Epithelial cell of prostate (primary cell): ENCODE measurements at places on chromosomes 6 and 20.

DNA sequence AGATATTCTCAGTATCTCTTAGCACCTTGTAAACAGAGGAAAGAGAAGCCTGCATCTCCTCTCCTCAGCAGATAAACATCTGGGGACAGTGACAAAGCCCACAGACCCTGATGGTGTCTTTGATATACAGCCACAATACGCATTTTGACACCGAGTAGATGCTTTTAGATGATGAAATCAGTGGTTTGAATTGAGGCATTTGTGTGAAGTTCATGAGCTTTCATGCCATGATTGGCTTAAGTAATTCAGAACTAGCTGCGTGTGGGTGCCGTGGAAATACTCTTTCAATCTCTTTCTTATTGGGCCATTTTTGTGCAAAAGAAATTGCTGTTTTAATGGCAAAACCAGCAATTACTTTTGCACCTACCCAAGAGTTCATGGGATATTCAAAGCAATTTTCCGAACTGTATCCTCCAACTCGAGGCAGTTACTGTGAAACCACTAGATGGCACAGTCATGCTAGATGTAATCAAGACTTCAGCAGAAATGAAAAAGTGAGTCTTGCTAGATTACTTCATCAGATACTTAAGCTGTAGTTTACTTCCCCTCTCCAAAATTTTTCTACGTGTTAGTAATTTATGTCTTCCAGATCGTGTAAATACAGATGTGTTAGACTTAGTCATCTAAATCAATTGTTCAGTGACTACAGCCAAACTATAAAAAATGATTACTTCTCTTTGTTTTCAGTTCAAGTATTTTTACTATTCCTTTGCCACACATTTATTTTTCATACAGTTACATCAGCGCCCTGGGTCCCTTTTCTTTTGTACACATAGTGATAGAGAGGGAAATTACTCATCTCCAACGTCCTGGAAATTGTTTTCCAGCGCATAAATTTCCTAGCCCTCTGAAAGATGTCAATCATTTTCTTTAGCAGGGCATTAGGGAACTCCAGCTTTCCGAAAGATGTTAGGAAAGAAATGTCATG is 49.4 kb downstream of the IYD start:
- DNase-seq = peak; percentile 73

- no peak for DNase-seq
Observed at GRCh38 chr6:43766964-43767461, 3.0 kb upstream of the VEGFA start.

DNA sequence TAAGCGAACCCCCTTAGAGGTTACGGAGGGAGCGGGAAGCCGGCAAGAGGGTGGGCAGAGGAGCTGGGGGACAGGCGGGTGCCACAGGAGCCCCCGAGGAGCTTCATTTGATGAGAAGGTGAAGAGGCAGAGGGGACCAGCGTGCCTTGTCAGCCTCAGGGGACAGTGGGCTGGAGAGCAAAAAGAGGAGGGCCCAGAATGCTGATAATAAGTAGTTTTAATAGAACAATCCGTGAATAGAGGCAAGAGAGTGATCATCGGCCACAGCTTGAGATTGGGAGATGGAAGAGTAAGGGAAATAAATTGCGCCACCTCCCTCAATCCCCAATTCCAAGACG is 1.3 kb downstream of the COL19A1 start:
- DNase-seq = no peak

DNA sequence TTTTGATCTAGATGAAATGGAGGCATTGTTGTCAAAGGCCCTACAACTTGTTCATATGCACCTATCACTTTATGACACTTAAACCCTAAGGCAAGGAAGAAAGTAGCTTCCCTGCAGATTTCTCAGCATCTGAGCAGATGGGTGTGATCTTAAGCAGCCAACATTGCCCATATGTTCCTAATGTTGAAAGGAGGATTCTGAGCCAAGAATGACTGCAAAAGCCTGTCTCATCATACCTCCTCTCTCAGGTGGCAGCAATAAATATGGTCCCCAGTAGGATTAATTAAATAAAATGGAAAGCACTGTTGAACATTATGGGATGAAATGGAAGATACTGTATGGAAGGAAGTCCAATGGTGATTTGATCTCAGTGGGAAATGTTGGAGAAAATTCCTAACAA is 538.1 kb upstream of the MAN1A1 start:
- DNase-seq = no peak

GRCh38 chr6:145498425-145498824 is 236.9 kb downstream of the EPM2A start:
- no peak for DNase-seq

DNA sequence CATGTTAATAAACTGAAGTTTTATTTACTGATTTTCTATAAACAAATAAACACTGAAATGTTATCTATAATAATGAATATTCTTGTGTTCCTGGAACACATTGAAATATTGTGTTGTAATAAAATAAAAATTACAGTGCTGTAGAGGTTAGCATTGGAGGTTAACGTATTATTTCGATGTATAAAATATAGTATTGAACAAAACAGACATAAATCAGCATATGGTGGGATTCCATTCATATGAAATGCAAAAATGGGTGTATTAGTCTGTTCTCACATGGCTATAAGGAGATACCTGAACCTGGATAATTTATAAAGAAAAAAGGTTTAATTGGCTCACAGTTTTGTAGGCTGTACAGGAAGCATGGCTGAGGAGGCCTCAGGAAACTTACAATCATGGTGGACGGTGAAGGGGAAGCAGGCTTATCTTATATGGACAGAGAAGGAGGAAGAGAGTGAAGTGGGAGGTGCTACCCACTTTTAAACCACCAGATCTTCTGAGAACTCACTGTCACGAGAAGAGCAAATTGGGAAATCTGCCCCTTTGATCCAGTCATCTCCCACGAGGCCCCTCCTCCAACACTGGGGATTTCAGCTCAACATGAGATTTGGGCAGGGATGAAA is 24.6 kb upstream of the BMP6 start:
- DNase-seq = no peak

- no peak for DNase-seq
Observed at GRCh38 chr6:82283771-82284410, 36.3 kb upstream of the IBTK start.

- DNase-seq = no peak
Observed at GRCh38 chr6:84804720-84805119, 40.3 kb upstream of the TBX18 start.

DNA sequence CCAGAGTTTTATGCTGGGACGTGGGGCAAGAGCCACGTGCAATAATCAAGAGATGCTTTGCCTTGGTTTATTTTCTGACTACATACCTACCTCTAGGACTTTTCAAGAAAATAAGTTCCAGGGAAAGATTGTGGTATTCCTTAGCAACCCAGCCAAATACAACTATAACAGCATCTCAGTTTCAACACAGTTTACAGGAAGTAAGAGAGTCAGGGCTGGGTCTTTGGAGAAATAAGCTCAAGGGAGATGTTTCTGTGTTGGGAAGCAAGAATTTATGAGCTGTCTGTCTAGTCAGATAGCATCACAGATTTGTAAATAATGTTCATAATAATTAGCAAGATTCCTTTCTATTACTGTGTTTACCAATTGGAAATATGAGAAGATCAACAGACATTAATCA is 35.1 kb downstream of the MAP3K5 start:
- no peak for DNase-seq

GRCh38 chr6:156564127-156564806 is 212.9 kb upstream of the ARID1B start:
- DNase-seq = no peak

DNA sequence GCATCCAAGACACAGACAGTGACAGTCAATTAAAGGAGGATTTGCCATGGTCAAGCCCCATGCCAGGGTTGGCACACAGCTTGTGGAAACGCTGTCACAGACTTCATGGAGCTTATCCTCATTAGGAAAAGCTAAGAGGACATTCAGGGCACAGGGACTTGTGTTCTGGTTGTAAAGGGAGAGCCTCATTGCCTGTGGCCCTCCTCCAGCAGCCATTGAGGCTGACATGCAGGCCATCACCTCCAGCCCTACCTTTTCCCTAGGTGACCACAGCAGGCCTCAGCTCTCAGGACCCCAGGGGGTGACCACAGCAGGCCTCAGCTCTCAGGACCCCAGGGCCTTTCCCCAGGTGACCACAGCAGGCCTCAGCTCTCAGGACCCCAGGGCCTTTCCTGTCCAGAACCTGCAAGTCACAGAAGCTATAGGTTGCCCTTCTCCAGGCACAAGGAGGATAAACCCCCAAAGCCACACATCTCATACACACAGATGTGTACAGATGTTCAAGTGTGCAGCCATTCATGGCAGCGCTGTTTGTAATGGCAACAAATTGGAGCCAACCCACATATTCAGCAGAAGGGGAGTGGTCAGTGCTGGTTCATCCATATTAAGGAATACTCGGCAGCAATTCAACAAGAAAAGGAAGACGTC is 26.1 kb downstream of the DUSP22 start:
- no peak for DNase-seq

- no peak for DNase-seq
Observed at GRCh38 chr20:52619101-52619500, 353.1 kb upstream of the TSHZ2 start.

DNA sequence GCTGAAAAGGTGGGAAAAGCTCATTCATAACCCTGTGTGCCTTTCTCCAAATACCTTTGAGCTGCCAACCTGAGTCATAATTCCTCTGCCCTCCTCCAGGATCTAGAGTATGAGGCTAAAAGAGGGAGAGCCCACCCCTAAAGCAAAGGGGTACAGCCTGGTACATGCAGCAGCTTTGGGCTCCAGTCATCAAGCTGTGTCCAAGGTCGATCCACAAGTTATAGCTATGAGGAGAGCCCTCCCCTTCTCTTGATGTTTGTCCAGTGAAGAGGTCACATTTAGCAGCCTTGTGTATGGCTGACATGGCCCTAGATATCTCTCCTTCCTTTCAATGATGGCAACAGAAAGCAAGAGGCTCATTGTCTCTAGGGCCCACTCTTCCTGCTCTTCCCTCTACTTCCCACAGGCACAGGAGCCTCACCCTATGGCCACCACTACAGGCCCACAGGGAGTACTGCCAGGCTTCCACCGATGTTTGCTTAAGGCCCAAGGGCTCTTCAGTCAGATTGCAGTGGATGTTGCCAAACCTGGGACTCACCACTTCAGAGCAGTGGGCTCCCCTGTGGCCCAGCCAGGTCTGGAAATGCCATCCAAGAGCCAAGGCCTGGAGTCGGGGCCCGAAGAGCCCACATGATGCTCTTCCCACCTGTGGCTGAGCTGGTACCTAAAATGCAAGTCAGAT is 176.8 kb downstream of the CD83 start:
- no peak for DNase-seq

DNA sequence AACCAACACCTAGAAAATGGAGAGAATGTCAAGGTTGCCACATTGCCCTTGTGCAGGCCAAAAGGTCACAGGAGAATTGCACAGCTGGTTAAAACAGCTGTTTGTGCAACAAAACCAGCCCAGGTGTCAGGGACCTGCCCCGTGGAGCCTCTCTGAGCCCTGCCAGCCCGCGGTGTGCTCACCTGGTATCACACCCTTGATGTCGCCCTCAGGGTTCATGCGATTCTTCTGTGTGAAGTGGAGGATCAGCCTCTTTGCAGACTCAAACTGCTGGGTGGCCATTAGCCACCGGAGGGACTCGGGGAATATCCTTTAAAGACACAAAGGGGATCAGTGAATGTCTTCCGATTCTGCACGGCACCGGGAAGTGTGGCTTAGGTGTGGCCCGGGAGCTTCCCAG is 39.2 kb downstream of the PSMG4 start:
- DNase-seq = no peak

DNA sequence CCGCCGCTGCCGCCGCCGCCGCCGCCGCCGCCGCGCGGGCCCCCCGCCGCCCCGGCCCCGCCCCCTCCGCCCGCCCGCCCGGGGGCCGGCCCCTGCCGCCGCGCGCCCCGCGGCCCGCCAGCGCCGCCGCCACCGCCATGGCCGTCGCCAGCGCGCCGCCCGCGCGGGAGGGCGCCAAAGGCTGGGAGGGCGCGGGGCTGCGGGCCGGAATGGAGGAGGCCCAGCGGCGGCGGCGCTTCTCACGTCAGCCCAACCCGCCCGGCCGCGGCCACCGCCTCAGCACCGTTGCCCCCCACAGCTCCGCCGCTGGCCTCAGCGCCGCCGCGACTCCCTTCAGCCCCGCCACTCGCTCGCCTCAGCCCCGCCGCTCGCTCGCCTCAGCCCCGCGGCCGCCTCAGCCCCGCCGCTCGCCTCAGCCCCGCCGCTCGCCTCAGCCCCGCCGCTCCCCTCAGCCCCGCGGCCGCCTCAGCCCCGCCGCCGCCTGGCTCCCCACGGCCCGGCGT is 258 bp downstream of the PHF10 start:
- DNase-seq = no peak

DNA sequence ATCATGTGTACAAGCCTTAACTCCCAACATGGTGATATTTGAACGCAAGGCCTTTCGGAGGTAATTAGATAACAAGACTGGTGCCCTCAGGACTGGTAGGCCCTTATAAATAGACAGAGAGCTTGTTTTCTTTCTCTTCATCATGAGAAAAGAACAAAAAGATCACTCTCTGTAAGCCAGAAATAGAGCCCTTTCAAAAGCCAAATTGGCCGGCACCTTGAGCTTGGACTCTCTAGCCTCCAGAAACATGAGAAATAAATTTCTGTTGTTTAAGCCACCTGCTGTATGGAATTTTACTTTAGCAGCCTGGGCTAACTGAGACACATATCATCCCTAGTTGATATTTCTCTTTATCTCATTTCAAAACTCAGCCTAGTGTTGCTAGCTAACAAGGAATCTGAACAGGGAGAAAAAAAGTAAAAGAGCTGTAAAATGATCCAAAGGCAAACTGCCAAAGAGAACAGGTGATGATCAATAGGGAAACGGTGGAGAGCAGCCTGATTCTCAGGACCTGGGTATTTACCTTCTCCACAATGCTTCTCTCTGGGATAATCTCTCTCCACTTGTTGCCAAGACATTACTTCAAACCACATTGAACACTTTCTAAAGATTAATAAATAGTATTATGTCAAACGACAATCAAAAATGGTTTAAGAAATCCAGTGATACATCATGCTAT is 6.1 kb downstream of the COL21A1 start:
- no peak for DNase-seq

- no peak for DNase-seq
Observed at GRCh38 chr6:36576578-36576977, 17.6 kb upstream of the SRSF3 start.

DNA sequence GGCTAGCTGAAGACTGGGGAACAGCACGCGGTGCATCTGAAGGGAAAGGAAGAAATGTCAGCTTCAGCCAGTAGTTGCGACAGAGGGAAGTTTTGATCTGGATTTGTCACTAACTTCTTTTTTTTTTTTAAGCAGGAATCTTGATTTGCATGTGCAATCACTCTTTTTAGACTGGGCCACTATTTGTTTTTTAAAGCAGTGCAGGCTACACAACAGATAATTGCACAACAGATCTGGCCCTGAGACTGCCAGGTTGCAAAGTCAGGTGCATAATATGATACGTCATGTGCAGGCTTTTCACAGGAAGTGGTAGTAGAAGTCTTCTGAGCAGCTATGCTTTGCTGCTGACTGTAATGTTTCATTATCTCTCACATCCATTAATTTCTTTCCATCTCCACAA is 13.5 kb downstream of the PFDN4 start:
- DNase-seq = no peak

DNA sequence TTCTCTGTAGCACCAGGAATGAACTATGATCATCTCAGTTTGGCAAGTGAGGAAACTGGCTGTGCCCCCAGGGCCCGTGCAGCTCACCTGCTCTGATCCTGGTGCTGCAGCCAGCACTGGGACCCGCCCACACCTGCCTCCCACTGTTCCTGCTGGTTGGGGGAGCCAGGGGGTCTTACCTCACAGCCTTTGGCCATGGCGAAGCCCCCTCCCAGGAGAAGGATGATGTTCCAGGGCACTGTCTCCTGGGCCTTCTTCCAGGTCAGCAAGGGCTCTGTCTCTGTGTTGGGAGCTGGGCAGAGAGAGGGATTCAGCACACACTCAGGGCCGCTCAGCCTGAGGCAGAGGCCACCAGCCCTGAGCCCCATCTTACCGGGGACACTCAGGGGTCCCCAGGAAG is 24.9 kb upstream of the OCSTAMP start:
- DNase-seq = no peak
